NCI-H1417 (cell line): ENCODE measurements at places on chromosomes 1 and 21.

DNA sequence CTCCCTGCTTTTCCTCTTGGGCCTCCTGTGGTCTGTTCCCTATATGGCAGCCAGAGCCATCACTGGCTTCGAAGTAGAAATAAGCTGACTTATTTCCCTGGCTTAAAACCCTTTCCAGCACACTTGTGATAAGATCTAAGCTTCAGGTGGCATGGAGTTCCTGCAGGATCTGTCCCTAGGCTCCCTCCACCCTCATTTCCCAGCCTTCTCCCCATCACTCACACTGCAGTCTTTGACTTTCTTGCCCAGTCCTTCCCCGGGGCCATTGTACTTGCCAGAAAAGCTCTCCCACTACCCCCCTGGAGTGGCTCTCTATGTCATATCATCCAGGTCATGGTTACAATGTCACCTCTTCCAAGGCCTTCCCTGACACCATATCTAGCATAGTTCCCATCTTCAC is 55.8 kb downstream of the KCNJ6 start:
- no peak for DNase-seq

GRCh38 chr1:94205639-94206038 is 31.7 kb downstream of the ARHGAP29 start:
- DNase-seq, result no peak

GRCh38 chr1:235409042-235409820 is 42.0 kb downstream of the TBCE start:
- DNase-seq, result no peak

DNA sequence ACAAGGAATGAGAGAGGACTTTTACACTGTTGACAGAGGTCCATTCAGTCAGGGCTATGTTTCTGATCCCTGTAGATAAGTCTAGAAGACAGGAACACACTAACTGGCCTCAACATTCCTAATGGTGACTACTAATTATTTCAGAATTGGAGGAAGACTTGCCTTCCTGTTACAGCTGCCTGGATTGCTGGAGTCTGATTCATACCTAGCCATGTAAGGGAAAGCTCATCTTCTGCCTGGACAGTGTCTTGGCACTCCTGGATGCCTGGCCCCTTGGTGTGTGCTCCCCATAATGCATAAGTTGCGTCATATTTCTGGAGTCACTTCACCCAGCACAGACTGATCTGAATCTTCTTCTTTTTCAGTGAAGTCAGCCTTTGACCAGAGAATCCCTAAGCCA is 326.0 kb upstream of the RUNX1 start:
- DNase-seq, result no peak

DNA sequence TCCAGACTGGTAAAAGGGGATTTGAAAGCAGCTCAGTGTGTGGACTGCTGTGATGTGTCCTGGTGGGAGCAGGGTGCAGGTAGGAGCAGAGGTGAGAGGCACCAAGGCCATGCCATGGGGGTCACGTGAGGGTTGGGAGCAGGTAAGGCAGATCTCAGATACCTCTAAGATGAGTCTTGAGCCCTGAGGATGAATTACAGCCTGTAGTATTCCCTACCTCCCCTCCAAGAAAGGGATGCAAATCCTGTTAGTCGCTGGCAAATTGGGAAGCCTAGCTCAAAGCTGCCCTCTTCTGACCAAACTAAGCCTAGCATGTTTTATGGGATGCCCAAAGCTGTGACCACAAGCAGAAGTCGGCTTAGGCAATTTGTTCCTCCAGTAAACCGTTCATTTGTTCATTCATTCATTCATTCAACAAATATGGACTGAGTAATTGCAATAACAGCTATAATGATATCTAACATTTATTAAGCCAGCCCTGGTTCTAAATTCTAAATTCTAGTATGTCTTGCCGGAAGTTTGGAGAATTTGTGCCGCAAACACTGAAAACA is 3.9 kb upstream of the NUAK2 start:
- peak; percentile 58 for DNase-seq

DNA sequence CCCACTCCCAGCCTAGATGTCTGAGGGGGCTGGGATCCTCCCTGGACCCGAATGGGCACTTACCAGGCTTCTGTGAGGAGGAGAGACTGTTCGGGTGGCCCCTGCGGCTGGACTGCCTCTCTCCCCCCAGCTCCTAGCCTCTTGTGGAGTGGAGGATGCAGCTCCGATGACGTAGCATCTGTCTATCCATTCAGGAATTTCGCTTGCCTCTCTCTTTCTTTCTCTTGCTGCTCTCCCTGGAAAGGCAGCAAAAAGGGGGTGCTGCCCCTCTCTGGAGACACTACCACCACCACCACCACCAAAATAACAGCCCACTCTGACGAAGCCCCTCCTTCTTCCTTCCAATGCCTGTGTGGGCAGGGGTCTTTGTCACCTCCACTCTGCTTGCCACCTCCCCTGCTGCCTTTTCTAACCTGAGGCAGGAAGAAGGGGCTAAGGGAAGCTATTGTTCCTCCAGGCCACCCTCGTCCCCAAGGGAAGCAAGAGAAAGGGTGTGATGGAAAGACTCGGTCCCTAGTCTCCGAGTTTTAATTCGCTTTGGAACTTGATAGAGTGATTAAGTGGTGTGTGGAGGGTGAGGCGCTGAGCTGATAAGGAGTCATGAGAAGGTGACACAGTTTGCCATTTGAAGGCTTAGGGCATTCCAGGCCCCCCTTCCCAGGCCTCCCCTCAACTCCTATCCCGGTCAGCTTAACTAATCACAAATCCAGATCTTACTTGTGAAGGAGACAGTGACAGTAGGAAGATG is 60.5 kb downstream of the RHBG start:
- no peak for DNase-seq

DNA sequence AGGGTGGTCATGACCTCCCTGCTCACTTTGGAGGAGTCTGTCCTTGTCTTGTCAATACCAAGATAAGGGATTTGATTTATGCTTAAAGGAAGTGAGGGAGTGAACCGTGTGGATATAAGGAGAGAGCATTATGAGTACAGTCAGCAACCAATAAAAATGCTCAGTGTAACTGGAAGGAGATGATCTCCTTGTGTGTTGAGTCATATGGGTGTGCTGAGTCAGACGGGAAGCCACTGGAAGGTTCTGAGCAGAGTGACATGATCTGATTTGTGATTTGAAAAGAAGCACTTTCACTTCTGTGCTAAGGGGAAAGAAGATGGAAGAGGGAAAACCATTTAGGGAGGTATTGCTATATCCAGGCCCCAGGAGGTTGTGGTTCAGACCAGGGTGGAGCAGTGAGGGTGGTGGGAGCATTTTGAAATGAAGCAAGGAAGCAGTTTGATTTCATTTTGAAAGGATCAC is 2.5 kb upstream of the BCL10 start:
- DNase-seq, result no peak

GRCh38 chr1:32742199-32742947 is 39.8 kb upstream of the SYNC start:
- DNase-seq, result peak; percentile 34

DNA sequence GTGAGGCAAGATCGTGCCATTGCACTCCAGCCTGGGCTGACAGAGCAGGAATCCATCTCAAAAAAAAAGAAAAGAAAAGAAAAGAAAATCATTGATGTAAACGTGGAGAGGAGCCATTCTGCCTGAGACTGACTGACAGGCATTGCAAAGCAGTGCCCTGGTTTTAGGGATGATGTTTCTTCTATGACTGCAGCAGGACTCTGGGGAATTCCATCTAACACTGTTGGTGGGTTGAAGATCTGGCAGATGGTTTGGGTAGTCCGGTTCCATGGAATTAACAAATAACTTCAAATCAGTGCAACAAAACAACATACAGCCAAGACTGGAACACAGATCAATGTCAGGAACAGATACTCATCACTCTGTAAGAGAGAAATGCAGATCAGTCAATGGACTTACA is 17.8 kb upstream of the LAMC2 start:
- no peak for DNase-seq
